IPS DF 6.9 (cell line): ENCODE measurements at places on chromosomes 12 and 14.

DNA sequence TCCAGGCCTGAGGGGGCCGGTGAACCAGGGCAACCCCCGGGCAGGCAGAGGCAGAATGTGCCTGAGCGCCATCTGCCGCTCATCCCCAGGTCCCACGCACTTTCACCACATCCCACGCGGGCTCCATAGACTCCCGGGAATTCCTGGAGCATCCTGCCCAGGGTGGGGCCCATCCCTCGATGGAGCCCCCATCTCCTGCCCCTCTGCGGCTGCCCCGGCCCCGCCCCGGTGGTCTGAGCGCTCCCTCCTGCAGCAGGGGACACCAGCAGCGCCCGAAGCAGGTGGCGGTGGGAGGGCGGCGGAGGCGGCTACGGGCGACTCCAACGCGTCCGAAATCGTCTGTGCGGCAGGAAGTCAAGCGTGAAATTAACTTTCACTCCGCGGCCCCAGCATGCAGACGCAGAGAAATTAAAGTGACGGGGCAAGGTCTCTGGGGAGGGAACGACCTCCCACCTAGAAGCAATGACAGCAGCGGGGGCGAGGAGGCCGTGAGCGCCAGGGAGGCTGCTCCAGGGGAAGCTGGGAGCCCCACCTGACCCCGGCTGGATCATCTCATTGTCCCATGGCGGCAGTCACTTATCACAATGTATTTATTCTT lies 122.2 kb downstream of the NCOR2 start:
- DNase-seq = no peak

- no peak for DNase-seq
Measured at GRCh38 chr14:81890020-81890419, 356.4 kb upstream of the SEL1L start.

DNA sequence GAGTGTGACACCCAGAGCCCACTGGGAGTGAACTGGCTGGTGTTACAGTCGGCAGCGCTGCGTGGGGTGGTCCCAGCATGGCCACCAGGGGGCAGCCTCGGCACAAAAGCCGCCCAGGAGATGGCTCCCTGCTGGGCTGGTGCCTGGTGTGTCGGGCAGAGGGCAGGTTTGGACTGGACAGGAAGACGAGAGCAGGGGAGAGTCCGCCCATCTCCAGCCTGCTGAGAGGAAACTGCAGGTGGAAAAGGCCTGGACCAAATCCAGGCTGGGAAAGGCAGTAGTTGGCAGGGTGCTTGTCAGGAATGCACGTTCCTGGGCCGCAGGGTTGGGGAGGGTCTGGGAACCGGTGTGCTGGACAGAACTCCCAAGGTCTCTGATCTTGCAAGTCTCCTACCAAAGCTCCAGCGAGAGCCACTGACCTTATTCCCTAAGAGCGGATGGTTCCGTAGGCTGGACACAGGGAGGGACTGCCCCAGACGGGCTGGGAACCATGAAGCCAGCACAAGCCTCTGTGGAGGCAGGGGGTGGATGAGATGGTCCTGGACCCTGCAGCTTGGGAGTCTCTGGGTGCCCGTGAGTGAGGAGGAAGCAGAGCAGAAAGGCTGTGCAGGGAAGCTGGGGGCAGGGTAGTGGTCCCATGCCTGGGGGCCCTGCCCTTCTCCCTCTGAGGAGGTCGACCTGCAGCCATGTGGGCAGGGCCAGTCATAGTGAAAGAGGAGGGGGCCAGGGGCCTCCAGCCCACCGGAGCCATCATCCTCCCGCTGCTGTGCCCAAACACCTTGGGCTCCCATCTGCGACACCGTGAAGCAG lies 1.8 kb downstream of the AHNAK2 start:
- DNase-seq = no peak

DNA sequence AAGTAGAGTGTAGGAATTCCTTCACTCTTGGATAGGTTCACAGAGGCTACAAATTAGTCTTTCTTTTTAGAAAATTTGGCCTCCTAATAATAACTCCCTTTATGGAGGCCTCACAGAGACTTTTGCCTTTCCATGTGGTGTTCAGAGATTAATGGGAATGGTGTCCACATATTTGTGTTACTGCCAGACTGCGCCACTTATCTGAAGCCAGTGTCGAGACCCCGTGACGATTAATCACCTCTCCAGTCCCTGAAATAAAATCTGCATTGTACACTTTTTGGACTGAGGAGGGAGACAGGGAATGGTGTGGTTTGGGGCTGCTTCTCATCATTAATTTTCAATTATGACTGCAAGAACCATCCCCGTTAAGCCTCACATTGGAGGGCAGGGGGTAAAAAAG lies 980.5 kb downstream of the FLRT2 start:
- DNase-seq = no peak

GRCh38 chr12:92414170-92415070 lies 268.8 kb upstream of the BTG1 start:
- no peak for DNase-seq

GRCh38 chr12:2654311-2654710 lies 140.5 kb upstream of the FKBP4 start:
- DNase-seq = no peak

GRCh38 chr12:3263939-3264922 lies 187.1 kb downstream of the TSPAN9 start:
- no peak for DNase-seq

- no peak for DNase-seq
Measured at GRCh38 chr12:26162174-26162573, 33.2 kb upstream of the SSPN start.

DNA sequence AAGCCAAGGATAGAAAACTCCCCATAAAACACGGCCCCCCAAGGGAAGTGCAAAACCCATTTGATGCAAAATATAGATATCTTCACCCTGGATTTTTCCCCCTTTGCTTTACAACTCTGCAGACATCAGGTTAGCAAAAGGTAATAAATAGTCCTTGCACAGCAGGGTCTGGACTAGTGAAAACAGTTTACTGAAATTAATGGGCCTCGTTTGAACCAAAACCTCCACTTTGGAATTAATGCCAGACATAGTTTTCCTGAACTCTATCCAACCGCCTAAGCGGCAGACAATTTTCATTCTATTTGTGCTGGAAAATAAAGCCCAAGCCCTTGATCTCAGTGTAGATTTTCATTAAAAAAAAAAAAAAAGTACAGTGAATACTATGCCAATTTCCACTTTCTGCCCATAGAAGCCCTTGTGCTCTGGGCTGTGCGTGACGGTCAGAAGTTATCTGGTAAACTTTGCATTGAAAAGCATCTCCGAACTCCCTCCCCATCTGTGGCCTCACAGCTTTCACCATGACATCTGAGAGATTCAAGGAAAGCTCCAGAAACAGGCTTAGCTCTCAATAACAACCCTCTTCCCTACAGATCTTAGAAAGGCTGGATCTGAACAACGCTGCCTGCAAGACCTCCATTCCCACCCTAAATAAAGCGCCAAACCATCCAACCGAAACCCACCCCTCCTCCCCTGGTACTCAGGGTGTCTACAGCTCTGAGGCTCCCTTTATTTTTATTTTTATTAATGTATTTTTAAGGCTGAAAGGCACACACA lies 11.0 kb upstream of the IRF2BPL start:
- DNase-seq = no peak

DNA sequence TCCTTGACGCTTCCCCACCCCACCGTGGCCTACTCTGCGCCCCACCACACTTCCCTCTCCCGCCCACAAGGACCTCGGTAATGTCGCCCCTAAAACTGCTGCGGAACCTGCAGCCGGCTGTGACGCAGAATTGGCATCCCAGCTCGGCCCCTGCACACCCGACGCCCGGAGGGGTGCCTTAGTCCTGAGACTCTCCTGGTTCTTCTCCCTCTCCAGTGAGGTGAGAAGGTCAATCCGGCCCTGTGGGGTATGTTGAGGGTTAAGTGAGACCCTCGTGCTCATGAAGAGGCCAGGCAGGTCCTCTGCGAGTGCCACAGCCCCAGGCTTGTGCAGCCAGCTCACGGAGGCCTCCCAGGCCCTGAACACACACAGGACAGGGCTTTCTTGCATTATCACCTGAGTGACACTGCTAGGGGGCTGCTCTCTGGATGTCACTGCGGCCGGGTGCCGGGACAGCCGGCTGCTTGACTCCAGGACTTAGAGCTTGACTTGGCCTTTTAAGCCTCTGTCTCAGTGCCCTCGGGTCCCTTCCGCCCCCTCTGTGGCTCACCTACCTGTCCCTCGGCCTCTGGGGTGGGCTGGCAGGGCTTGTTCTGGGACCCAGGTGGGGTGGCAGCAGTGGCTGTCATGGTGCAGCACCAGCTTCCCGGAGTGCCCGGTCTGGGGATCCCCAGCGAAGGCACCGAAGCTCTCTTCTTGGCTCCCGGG lies 106.9 kb upstream of the C14orf180 start:
- DNase-seq = no peak
